ENCODE measurements at places on chromosomes 4 and X.

DNA sequence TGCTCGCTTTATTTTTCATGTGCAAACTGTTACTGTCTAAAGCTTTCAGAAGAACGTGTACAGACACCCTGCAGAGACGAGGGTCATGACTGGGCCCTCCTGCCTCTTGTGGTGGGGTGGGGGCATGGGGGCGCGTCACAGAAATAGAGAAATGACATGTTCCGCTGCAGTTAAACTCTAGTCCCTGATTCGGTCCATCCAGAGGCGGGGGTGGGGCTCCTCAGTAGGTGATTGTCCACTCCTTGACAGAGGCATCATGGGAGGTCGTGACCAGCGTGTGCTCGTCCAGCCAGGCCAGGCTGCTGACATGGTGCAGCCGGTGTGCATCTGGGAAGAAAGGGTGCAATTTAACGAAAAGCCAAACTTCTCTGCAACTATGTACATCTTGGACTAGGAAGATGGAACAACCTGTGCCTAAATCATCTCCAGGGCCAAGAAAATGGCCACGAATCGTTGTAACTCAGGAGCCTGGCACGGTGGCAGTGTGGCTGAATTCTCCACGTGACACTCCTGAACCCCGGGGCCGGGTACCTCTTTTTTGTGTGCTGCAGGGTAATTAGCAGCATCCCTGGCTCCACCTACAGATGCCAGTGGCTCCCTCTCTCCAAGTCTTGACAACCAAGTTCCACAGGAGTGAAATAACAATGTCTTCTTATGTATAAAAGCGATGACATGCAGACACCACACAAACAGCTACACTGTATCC lies 41.3 kb downstream of the WDR1 start:
- DNase-seq: no peak

GRCh38 chr4:64776820-64777219 lies 367.6 kb upstream of the TECRL start:
- no peak for DNase-seq

DNA sequence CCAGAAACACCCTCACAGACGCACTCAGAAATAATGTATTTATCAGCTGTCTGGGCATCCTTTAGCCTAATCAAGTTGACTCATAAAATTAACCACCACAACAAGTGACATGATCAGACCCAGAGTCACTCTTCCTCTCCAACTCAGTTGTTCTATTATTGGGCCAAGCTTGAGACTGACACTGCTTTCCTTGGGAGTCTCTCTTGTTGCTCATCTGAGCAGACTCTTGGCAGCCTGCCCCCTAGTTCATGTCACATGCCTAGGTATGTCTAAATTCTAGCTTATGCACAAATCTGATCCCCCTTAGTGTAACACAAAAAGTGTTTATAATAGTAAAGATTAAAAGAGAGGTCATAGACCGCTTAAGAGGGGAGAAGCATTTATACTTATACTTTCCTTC lies 72.6 kb upstream of the ADAMTS3 start:
- DNase-seq: no peak

DNA sequence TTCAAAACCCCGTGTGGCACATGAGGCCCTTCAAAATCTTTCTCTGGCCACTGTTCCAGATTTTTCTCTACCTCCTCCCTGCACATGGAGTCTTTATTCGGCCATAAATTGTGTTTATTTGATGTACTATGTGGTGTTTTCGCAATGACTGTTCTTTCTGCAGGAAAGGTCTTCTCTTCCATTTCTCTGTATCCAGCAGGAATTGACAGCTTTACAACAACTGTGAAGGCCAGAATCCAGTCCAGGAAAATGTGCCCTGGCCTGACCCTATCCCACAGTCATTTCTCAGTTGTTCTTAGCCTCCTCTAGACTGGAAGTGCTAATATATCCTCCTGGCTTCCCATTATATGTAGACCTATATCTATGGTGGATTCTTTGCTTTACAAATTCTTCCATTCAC lies 191.4 kb downstream of the COL25A1 start:
- DNase-seq: no peak

GRCh38 chr4:156971165-156971675 lies 379 bp downstream of the PDGFC start:
- no peak for DNase-seq

- peak; percentile 61 for DNase-seq
These were observed 179.0 kb upstream of the FGF13 start for GRCh38 chrX:138890491-138890890.

- DNase-seq: peak; percentile 64
These were observed 140.6 kb upstream of the BANK1 start for GRCh38 chr4:101649790-101650515.

- DNase-seq: no peak
These were observed 60.4 kb downstream of the SUPT20HL2 start for GRCh38 chrX:24253469-24253868.

DNA sequence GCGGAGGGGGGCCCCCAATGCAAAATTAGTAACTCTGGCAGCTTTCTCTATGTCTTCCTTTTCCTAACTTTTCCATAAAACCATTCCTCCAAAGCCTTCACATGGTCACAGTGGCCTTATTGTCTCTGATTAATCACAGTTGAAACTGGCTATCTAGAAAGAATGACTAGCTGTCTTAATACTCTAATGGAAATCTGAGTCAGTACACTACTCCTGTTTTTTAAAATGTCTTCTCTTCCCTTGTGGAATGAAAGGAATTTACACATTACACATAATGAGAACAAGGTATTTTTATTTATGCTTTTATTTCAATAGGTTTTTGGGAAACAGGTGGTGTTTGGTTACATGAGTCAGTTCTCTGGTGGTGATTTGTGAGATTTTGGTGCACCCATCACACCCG lies 66.3 kb upstream of the PUDP start:
- DNase-seq: no peak

DNA sequence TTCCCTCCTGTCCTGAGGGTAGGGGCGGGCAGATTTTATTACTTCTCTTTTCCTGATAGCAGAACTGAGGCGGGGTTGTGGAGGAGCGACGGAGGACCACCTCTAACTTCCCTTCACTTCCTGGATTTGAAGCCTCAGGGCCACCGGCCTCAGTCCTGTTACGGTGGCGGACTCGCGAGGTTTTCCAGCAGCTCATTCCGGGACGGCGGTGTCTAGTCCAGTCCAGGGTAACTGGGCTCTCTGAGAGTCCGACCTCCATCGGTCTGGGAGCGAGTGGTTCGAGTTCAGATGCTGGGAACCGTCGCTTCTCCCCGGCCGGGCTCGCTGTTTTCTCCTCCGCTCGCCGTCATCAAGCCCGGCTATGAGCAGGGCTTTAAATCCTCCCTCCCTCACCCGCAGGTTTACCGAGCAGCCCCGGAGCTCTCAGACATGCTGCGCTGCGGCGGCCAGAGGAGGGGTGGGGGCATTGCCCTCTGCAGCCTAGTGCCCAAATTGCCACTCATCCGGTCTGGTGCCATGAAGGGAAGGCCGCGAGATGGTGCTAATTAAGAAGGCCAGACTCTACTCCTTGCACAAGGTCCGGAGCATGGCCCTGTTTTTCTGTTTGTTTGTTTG lies 23.3 kb downstream of the HAND2 start:
- DNase-seq: no peak

DNA sequence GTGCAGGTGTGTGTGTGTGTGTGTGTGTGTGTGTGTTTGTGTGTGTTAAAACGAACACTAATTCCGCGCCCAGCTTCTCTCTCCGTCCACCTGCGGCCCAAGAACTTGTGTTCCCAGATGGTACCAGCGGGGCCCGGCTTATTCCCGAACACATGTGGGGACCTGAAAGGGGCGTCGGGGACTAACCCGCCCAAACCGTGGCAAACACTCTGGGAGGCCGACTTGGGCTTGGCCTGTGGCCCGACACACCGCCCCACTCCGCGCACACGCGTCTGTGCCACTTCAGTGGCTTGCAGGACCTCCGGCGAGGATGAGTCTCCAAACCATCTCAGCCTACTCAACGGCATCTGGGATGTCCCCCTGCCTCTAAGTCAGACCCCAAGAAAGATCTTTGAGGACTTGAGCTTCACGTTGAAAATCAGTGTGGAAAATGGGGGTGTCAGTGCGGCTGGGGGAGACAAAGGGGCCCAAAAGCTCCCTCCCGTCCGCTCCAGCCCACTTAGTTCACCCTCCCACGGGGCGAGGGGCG lies 790 bp upstream of the HHIP start:
- peak; percentile 44 for DNase-seq

DNA sequence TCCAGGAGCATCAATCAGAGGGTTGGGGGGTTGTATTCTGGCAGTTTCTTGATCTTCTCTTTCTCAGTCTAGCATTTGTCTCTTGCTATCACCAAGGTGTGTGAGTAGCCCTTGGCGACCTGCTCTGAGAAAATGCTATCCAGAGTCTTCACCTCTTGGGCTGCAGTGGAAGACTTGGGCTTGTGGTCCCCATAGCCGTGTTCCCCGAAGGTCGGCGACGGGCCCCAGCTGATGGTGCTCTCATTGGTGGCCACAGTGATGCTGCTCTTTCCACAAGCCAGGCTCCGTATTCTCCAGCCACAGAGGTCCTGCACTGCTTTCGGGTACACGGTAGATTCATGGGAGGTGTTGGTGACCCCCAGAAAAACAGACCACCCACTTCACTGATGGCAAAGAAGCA lies 25.9 kb upstream of the ETNPPL start:
- no peak for DNase-seq

DNA sequence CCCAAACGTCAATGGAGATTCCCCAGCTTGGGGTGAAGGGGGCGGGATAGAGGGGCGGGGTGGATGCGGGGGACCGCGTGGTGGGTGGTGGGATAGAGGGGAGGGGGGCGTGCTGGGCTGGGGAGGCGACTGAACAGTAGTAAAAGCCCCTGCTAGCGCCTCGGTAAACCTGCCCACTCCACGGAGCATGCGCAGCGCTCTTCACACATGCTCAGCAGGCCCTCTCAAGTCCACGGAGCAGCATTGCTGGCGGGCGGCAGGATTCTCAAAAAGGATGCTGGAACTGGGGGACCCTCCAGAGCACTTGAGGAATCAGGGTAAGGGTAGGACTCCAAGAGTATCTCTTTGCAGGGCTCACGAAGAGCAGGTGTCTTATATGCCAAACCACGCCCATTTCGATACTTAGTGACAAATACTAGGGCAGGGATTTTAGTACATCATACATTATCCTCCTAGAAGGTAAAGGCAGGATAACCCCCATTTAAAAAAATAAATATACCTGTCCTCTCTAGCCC lies 378 bp upstream of the RPS6KA6 start:
- peak; percentile 40 for DNase-seq

Measured in fibroblast of the aortic adventitia (primary cell).